ENCODE measurements at places on chromosomes 6 and 20. TPM values are rescaled to one million over a fixed set of nuclear protein-coding genes. Genes with fewer than 3 reads are reported as not detected.

The TFAP2C gene
- polyA plus RNA-seq, result not detected

DNA sequence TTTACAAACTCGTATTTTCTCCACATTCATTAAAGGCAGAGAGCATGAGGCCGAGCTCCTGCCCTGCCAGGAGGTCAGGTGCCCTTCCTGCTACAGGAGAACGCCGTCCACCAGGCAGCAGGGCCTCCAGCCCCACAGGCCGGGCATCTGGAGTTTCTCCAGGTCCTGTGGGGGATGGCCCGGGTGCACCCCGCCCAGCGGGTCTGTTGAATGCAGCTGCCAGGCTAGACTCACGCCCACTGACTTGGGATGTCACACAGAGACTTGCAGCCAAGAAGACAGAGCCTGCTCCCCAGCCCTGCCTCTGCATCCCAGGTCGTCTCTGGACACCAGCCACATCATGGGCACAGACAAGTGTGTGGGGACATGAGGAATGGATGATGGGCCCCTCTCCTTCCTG lies 376.4 kb downstream of the CDH4 start:
- H3K27ac ChIP-seq, result no peak overlapping the region
- H3K27me3 ChIP-seq, result no peaks in the 10 kb centered on the region
- no peak overlapping the region for H3K4me3 ChIP-seq
- H3K4me1 ChIP-seq, result no peaks in the 10 kb centered on the region

DNA sequence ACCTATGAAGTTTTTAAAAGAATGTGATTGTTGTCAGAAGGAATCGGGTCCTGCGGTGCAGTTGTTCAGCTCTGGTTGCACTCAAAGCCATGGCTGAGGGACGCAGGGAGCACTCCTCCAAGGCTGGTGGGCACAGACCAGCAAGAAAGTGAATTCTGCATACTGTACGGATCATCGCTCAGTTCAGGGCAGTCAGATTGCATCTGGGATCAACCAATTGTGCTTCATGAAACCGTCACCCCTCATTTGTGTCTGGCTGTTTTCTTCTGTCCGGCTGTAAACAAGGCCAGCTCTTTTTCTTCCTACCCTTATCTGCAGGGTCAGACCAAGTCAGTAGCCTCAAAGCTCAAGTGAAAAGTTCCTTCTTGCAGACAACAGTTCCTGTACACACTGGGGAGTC lies 478.3 kb downstream of the TFAP2A start:
- no peaks in the 10 kb centered on the region for H3K36me3 ChIP-seq
- DNase-seq, result no peak
- H3K4me3 ChIP-seq, result no peak overlapping the region
- no peaks in the 10 kb centered on the region for H3K27me3 ChIP-seq
- H3K4me1 ChIP-seq, result no peaks in the 10 kb centered on the region
- H3K27ac ChIP-seq, result no peak overlapping the region

GRCh38 chr6:122365775-122366403 lies 33.6 kb upstream of the HSF2 start:
- H3K4me3 ChIP-seq, result no peak overlapping the region
- DNase-seq, result no peak
- no peaks in the 10 kb centered on the region for H3K4me1 ChIP-seq
- H3K36me3 ChIP-seq, result no peaks in the 10 kb centered on the region
- H3K27me3 ChIP-seq, result no peaks in the 10 kb centered on the region
- H3K27ac ChIP-seq, result no peak overlapping the region

DNA sequence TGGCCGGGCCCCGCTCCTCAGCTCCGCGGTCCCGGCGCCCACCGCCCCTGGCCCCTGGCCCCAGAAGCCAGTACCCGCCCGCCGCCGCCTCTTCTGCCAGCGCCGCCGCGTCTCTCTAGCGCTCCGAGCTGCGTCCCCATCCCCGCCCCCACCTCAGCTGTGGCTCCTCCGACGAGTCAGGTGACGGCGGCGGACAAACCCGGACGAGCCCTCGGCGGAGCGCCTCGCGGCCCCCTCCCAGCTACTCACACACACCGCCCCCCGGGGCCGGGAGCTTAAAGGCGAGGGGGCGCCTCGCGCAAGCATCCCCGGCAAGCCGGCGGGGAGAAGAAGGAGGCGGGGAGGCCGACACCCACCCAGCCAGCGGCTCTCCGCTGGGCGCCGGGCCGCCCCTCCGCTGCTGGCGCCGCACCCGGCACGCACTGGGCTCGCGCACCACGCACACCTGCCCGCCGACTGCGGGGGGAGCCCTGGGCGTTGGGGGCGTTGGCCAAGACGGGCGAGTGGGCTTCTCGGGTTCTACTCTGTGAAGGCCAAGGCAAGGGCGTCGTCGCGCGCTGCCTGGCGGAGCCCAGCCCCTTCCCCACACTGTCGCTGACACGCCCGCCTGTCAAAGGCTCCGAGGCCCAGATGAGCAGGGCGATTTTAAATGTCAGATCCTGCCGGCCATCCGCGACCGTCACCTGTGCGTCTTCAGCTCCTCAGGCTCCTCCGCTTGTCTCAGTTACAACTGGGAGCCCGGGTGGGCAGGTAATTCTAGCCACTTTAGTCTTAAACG lies at the start of gene SNAP91:
Gene SNAP91 (minus strand): TSS at position 132 of the 778 bp plus-strand sequence. CDS start 1,174 bp downstream, outside the sequence.
- H3K27me3 ChIP-seq, result peaks cover 51% of the 10 kb centered on the region
- no peak within 1 kb of the TSS for H3K27ac ChIP-seq
- H3K36me3 ChIP-seq, result no peaks in the 10 kb centered on the region
- DNase-seq, result peak; percentile 28
- H3K4me1 ChIP-seq, result no peaks in the 10 kb centered on the region

- peaks cover 36% of the 10 kb centered on the region for H3K4me1 ChIP-seq
- H3K36me3 ChIP-seq, result no peaks in the 10 kb centered on the region
- no peaks in the 10 kb centered on the region for H3K27me3 ChIP-seq
- peak overlapping the region; percentile 12 for H3K4me3 ChIP-seq
- no peak for DNase-seq
These were observed 53.4 kb downstream of the MRPL14 start for GRCh38 chr6:44073612-44074438.

- H3K27ac ChIP-seq, result no peak overlapping the region
- H3K36me3 ChIP-seq, result peaks cover 7% of the 10 kb centered on the region
- no peaks in the 10 kb centered on the region for H3K27me3 ChIP-seq
These were observed 53.2 kb downstream of the EIF2S2 start for GRCh38 chr20:34058831-34059230.

The BCAS1 gene
- not detected for polyA plus RNA-seq

DNA sequence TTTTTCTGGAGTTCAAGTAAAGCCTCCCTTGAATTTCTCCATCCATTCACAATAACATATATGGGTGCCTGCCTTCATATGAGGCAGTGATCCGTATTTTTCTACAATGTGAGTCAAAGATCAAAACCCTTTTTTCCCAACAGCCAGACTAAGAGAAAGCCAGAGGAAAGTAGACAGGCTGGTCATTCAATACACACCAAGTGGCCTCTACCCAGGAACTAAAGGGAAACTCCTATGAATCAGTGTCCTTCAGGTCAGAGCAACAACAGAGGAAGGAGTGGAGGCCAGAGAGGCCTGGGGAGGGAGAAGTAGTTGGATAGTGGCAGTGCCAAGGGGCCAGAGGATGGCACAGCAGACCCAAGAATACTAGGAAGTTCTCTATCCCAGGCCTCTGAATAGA lies 23.8 kb downstream of the SIM1 start:
- no peak overlapping the region for H3K4me3 ChIP-seq
- no peak for DNase-seq
- H3K27ac ChIP-seq, result no peak overlapping the region
- no peaks in the 10 kb centered on the region for H3K36me3 ChIP-seq
- peaks cover 85% of the 10 kb centered on the region for H3K27me3 ChIP-seq
- H3K4me1 ChIP-seq, result no peaks in the 10 kb centered on the region

DNA sequence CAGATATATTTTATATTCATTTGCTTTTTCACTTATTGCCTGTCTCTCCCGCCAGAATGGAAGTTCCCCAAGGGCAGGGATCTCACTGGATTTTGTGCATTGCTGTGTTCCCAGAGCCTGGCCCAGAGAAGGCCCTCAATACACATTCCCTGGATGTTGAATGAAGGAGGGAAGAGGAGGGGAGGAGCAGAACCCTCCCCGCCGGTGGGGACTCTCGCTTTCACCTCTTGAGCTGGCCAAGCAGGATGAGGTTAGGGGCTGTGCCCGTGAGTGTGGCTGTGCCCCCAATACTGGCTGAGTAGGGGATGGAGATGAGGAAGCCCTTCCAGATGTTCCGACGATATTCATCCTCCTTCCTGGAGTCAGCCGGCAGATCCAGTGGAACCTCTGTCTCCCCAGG lies 45.5 kb upstream of the OCSTAMP start:
- no peaks in the 10 kb centered on the region for H3K4me1 ChIP-seq
- no peak overlapping the region for H3K27ac ChIP-seq
- no peaks in the 10 kb centered on the region for H3K27me3 ChIP-seq
- no peak for DNase-seq
- H3K4me3 ChIP-seq, result no peak overlapping the region
- no peaks in the 10 kb centered on the region for H3K36me3 ChIP-seq

GRCh38 chr6:103122766-103123601 lies 1729.5 kb downstream of the GRIK2 start:
- no peak for DNase-seq
- no peak overlapping the region for H3K4me3 ChIP-seq
- no peaks in the 10 kb centered on the region for H3K27me3 ChIP-seq

DNA sequence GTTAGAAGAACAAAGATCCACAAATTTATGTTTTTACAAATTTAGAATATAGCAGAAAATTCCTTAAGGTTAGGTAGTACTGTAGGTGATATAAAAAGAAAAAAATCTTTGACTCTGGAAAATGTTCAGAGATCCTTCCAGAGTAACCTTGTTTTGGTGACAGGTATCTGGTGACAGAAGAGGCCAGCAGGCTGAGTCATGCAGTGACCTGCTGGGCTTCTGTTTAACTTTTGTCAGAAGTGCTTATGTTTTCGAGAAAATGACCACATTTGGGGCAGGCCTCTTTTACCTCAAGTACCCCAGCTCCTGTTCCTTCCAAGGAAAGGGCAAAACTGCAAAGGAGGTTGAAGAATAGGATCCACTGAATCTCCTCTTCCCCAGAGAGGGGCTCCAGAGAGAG lies 10.5 kb upstream of the CLDN20 start:
- H3K27ac ChIP-seq, result peak overlapping the region; percentile 52
- H3K4me3 ChIP-seq, result no peak overlapping the region

DNA sequence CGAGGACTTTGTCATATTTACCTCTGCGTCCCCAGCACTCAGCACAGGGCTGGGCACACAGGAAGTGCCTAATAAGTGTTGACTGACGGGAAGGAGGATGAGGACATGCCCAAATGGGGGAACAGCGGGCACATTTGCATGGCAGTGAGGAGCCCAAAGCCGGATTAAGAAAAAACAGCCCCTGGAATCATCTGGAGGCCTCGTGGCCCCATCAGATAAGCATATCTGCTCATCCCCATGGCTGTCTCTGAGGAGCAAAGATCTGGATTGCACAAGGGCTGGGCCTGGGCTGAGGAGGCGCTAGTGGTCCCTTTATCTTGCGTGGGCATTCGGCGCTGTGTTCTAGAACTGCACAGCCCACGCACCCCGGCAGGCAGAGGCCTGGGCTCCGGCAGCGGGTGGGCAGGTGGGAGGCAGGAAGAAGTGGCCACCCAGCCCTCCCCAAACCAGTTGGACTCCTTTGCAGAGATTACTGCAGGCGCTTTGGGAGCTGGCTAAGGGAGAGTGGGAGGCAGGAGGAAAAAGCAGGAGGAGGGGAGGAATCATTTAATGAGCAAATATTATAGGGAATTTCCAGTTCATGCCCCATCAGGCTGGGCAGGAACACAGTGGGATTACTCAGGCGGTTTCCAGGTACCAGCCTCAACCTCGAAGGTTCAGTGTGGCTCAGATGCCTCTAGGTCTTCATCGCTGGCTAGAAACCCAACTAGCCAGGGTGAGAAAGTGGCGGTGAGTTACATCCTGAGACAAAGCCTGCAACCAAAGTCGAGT lies 108.1 kb downstream of the CEBPB start:
- DNase-seq, result peak; percentile 17
- H3K27me3 ChIP-seq, result no peaks in the 10 kb centered on the region
- no peak overlapping the region for H3K27ac ChIP-seq
- peaks cover 21% of the 10 kb centered on the region for H3K4me1 ChIP-seq

DNA sequence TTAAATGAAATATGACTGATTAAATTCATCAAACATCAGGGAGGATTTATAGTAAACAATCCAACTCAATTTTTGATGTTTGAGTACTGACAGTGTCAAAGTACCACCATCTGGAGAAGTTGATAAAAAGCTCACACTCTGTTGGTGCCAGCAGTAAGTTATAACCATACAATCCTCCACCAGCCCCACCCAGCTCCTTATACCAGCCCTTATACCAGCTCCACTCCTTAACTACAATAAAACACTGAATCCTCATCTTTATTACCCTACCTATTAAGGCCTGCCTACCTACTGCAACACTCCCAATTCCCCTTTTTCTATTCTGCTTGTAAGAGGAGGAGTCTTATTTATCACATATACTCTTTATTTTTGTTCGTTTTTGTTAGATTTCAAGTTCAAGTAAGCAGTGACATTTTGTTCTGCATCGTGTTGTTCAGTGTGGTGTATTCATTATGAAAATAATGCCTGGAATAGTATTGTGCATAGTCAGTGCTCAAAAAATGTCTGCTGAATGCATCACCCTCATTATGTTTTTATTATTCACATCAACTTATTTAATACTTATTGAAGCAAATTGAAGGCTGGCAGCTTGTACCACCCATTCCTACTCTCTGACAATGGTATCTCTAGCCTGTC lies 954.7 kb upstream of the ADGRB3 start:
- H3K36me3 ChIP-seq, result no peaks in the 10 kb centered on the region
- H3K27me3 ChIP-seq, result no peaks in the 10 kb centered on the region

The PGC gene
- 1.1 TPM for polyA plus RNA-seq

The TOX2 gene
- 0.64 TPM for polyA plus RNA-seq

DNA sequence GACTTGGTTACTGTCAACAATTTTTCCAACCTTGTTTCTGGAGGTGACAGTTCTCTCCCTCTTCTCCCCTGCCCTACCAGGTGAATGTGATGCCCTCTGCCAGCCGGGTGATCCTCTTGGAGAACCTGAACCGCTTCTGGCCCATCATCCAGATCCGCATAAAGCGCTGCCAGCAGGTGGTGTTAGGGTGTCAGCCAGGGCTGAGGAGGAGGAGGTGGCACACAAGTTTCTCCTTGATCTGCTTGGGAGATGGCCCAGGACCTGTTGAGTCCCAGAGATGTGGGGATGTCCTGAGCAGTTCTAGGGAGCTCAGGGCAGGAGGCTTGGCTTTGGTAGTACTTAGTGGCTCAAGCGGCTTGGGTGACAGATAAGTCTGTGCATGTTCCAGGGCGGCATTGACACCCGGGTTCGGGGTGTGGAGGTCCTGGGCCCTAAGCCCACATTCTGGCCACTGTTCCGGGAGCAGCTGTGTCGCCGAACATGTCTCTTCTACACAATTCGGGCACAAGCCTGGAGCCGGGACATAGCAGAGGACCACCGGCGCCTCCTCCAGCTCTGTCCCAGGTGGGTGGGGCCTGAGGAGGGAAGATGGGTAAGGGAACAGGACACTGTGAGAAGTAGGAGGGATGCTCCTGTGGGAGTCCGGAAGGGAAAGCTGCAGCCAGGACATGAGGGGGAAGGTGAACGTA lies 21.2 kb downstream of the CUL9 start:
- H3K27me3 ChIP-seq, result no peaks in the 10 kb centered on the region
- no peaks in the 10 kb centered on the region for H3K4me1 ChIP-seq
- no peak overlapping the region for H3K4me3 ChIP-seq
- peaks cover 46% of the 10 kb centered on the region for H3K36me3 ChIP-seq
- DNase-seq, result no peak

All from heart left ventricle (tissue), 16 donors.